Uterus (tissue), 4 donors: ENCODE measurements at places on chromosomes 3 and 15. TPM values are rescaled to one million over a fixed set of nuclear protein-coding genes. Genes with fewer than 3 reads are reported as not detected.

DNA sequence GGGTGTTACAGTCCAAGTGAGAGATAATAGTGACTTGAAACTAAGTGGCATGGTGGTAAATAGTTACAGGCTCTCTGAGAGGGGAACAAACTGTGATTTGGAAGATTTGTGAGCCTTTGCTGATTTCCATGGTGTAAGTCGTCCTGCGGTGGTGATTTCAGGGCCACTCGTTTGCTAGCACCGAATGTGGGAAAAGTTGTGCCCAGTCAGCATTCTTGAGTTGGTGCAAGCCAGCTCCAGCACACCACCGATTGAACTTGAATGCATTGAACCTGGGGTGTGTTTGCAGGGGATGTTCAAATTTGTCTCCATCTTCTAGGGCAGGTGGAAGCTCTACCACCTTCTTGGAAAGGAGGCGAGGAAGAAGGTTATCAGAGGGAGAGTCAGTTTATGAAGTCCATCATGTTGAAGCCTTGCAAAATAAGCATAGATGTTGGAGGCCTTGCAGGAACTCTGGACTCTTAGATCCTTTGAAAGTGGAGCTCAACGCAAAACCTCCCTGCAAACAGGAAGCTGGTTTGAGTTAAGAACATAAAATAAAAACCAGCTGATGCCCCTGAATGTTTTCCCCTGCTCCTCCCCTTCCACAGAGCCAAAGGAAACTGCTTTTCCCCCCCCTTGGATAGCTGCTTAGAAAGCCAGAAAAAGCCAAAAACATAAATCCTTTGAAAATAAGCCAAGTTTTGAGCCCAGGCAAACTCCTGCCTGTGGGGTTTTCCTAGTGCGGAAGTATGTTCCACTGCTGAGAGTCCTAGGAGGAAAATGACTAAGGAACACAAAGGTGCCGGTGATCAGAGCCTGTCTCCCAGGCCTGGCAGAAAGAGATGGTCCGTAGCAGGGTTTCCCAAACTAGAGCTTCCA lies 21.9 kb downstream of the MAPKBP1 start:
- no peaks in the 10 kb centered on the region for H3K27me3 ChIP-seq
- peak overlapping the region; percentile 59 for H3K27ac ChIP-seq
- no peaks in the 10 kb centered on the region for H3K36me3 ChIP-seq
- peaks cover 7% of the 10 kb centered on the region for H3K4me1 ChIP-seq
- DNase-seq: no peak

DNA sequence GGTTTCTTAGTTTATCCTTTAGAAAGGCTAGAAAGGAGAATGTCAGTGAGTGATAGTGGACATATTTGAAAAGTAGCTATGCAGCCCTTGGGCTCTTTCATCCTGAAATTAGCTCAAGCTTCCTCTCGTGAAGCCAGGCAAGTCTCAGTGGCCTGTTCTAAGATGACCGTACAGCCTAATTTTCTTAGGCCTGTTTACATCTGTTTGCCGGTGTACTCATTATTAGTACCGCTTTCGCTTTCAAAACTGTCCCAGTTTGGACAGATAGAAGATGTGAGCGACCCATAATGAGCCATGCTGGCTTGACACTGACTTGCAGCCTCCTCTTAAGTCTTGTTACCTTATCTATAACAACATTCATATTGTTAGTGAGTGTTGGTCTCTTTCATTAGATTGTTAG lies 5.7 kb upstream of the ARL14 start:
- H3K27ac ChIP-seq: no peak overlapping the region
- no peak for DNase-seq
- no peaks in the 10 kb centered on the region for H3K4me1 ChIP-seq
- no peaks in the 10 kb centered on the region for H3K36me3 ChIP-seq

DNA sequence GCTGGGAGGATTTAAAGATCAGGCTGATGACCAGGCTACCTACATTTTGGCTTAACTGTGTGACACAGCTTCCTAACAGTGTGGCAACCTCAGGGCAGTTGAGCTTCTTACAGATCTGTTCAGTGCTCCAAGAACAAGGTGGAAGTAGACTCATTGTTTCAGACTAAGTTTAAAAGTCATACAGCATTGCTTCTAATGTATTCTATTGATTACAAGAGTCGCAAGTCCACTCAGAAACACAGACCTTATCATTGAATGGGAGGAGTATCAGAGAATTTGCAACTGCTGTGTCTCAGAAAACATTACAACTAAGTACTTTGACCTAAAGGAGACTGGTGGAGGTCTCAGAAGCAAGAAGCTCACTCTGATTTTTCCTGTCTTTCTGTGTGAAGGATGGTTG lies 579.5 kb upstream of the TGFBR2 start:
- H3K27me3 ChIP-seq: no peaks in the 10 kb centered on the region
- H3K4me1 ChIP-seq: no peaks in the 10 kb centered on the region
- H3K36me3 ChIP-seq: no peaks in the 10 kb centered on the region
- no peak overlapping the region for H3K27ac ChIP-seq
- no peak overlapping the region for H3K4me3 ChIP-seq

DNA sequence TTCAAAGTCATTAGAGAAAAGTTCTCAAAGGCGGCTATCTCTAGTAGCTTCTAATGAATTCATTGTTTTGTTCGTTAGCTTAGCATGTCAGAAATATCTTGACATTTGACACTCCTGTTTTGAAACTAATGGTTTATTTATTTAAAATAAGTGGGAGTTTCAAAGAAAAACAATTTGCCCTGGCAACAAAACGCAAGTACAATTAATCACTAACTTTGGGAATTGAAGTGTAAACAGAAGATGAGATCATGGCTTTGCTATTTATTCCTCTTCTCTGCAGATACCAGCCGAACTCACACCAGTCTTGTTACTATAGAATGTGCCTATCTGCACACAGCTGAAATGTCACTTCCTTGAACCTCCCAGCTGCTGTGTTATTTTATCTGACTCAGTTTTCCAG lies 27.5 kb downstream of the MASP1 start:
- H3K36me3 ChIP-seq: no peaks in the 10 kb centered on the region
- no peak overlapping the region for H3K4me3 ChIP-seq
- H3K27ac ChIP-seq: peak overlapping the region; percentile 69

DNA sequence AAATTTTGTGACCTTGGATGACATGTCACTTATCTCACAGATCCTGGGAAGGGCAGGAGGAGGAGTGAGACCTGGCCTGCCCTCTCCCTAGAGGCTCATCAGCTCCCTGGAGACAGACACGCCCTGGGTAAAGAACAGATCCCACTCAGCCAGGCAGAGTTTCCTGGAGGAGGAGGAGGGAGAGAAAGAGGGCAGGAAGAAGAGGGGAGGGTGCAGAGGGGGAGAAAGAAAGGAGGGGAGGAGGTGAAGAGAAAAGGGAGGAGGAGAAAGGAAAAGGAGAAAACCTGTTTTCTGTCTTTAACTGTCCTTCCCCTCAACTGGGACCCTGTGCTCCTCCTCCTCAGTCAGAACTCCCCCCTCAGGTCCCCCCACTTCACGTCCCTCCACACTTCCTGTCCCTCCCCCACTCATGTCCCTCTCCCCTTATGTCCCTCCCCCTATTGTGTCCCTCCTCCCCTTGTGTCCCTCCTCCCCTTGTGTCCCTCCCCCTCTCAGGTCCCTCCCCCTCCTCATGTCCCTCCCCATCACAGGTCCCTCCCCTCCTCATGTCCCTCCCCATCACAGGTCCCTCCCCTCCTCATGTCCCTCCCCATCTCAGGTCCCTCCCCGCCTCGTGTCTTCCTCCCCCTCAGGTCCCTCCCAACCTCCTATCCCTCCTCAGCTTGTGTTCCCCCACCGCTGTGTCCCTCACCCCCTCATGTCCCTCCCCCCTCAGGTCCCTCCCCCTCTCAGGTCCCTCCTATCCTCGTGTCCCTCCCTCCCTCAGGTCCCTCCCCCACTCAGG lies 52.3 kb upstream of the CGNL1 start:
- no peak for DNase-seq
- no peak overlapping the region for H3K4me3 ChIP-seq
- no peaks in the 10 kb centered on the region for H3K27me3 ChIP-seq
- H3K36me3 ChIP-seq: no peaks in the 10 kb centered on the region
- no peaks in the 10 kb centered on the region for H3K4me1 ChIP-seq
- H3K27ac ChIP-seq: no peak overlapping the region

DNA sequence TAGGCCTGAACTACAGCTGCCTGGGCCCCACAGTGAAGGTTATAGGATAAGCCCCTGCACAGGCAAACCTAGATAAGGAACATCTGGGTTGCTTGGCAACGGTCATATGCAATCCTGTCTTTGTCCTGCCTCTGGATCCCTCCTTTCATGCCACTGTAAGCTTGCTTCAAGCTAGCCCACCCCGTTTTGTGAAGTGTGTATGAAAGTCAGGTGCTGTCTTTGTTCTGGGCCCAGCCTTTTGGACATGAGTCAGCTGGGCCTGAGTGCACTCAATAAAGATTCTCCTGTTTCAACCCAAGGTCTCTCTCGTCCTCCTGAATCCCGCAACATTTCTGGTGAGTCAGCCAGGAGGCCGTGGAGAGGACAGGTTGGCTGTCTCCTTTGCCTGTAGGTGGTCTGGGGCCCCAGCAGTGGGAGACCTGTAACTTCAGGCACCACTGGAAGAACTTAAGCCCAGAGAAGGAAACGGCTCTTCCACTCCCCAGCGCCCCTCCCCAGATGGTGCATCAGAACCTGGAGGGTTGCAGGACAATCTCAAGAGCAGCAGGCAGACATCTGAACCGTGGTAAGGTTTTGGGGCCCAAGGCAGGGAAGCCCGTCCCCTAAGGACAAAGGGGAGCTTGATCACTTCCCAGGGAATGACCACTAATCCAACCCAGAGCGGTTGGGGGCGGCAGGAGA lies 8.3 kb upstream of the SLC9C1 start:
- H3K27ac ChIP-seq: no peak overlapping the region
- H3K4me1 ChIP-seq: no peaks in the 10 kb centered on the region
- H3K4me3 ChIP-seq: no peak overlapping the region
- no peaks in the 10 kb centered on the region for H3K36me3 ChIP-seq
- no peak for DNase-seq

DNA sequence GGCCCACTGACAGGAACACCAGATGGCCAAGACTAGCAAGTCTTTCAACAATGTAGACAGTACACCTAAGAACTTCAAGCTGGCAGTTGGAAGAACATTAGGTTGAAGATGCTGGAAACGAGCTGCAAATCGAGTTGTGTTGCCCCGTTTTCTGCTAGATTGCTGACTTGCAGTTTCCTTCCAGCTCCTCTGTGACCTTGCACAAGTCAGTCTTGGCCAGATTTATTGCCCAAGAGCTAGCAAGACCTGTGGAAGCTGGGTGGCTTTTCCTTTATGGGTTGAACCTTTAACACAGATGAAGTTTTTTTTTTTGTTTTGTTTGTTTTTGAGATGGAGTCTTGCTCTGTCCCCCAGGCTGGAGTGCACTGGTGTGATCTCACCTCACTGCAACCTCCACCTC lies 2.9 kb upstream of the RBM6 start:
- no peak overlapping the region for H3K4me3 ChIP-seq
- no peaks in the 10 kb centered on the region for H3K4me1 ChIP-seq
- H3K27me3 ChIP-seq: no peaks in the 10 kb centered on the region
- DNase-seq: no peak
- no peak overlapping the region for H3K27ac ChIP-seq
- H3K36me3 ChIP-seq: no peaks in the 10 kb centered on the region

DNA sequence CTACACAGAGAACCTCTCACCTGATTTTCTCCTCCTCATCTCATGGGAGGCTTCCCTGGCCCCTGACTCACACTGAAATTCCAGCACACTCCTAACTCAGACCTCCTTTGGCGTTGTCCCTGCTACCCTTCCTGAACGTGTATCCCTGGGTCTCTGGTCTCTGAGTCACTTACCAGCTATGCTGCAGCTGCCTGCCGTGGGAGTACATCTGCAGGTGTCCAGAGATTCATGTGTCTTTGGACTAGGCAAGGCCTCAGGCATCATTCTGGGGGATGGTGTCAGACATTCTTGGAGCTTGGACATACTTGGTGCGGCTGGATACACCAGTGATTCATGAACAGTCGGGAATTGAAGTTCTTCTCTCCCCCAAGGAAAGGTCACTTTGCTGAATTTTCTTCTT lies 148.8 kb upstream of the TRIM42 start:
- DNase-seq: no peak
- H3K4me1 ChIP-seq: no peaks in the 10 kb centered on the region
- no peaks in the 10 kb centered on the region for H3K36me3 ChIP-seq
- H3K27me3 ChIP-seq: no peaks in the 10 kb centered on the region

DNA sequence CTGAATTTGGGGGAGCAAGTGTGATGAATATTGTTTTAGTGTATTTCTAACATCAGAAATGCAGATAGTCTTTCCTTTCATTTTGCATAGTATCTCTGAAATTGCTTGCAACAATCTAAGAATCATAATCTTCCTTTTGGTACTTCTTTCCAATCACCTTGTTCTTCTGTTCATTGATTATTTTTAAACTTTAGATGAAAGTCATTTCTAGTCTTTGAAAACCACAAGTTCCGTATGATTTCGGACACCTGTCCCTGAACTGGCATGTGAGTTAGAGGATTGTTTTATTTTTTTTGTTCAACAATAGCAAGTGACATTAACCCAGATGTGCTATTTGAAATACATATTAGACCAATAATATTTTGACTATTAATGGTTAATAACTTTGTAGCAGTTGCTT lies 329.7 kb downstream of the UNC13C start:
- H3K36me3 ChIP-seq: no peaks in the 10 kb centered on the region
- H3K27ac ChIP-seq: no peak overlapping the region
- DNase-seq: no peak
- no peak overlapping the region for H3K4me3 ChIP-seq
- no peaks in the 10 kb centered on the region for H3K4me1 ChIP-seq
- H3K27me3 ChIP-seq: no peaks in the 10 kb centered on the region

- no peaks in the 10 kb centered on the region for H3K36me3 ChIP-seq
- no peaks in the 10 kb centered on the region for H3K4me1 ChIP-seq
- no peak for DNase-seq
Observed at GRCh38 chr15:33131552-33132232, 62.8 kb downstream of the FMN1 start.

DNA sequence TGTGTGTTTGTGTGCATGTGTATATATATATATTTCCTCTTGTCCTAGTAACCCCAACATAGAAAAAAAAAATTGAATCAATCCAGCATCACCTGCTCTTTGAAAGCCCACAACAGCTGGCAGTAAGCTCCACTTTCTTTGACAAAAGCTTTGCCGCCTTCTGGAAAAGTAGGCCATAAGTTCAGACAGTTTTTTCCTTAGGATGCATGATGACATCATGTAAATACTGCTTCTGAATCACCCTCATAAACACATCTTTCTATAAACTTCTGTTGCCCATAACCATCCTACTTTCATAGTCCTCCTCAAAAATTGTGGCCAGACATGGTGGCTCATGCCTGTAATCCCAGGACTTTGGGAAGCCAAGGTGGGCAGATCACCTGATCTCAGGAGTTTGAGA lies 67.4 kb downstream of the CSNK1G1 start:
- no peak for DNase-seq
- H3K4me3 ChIP-seq: no peak overlapping the region
- H3K4me1 ChIP-seq: no peaks in the 10 kb centered on the region
- H3K27me3 ChIP-seq: no peaks in the 10 kb centered on the region

The PLA2G4E gene
- total RNA-seq: not detected

The SKOR1 gene
- total RNA-seq: 1.7 TPM

The PP2D1 gene
- total RNA-seq: not detected
